ENCODE measurements at places on chromosomes 7 and 10. TPM values are rescaled to one million over a fixed set of nuclear protein-coding genes. Genes with fewer than 3 reads are reported as not detected.

The PRSS37 gene
- not detected for total RNA-seq

The SHH gene
- total RNA-seq: 6.1 TPM

The SHTN1 gene
- total RNA-seq: 11.7 TPM

DNA sequence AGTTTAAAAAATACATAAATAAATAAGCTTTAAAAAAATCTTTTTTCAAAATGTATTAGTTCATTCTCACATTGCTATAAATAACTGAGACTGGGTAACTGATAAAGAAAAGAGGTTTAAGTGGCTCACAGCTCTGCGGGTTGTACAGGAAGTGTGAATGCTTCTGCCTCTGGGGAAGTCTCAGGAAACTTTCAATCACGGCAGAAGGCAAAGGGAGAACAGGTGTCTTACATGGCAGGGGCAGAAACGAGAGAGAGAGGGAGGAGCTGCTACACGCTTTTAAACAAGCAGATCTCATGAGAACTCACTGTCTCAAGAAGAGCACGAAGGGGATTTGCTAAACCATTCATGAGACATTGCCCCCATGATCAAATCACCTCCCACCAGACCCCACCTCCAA lies 114.6 kb downstream of the DNAJC1 start:
- DNase-seq: no peak
- no peak overlapping the region for H3K4me3 ChIP-seq
- H3K4me1 ChIP-seq: no peaks in the 10 kb centered on the region
- H3K27me3 ChIP-seq: no peaks in the 10 kb centered on the region
- H3K36me3 ChIP-seq: no peaks in the 10 kb centered on the region

GRCh38 chr7:26723129-26723528 lies 141.3 kb downstream of the SKAP2 start:
- no peak overlapping the region for H3K4me3 ChIP-seq
- no peak for DNase-seq
- H3K27me3 ChIP-seq: no peaks in the 10 kb centered on the region

GRCh38 chr10:106980495-106981451 lies 183.7 kb downstream of the SORCS1 start:
- no peak overlapping the region for H3K4me3 ChIP-seq
- H3K27me3 ChIP-seq: no peaks in the 10 kb centered on the region
- no peak for DNase-seq
- no peak overlapping the region for H3K27ac ChIP-seq
- H3K4me1 ChIP-seq: peaks cover 3% of the 10 kb centered on the region

DNA sequence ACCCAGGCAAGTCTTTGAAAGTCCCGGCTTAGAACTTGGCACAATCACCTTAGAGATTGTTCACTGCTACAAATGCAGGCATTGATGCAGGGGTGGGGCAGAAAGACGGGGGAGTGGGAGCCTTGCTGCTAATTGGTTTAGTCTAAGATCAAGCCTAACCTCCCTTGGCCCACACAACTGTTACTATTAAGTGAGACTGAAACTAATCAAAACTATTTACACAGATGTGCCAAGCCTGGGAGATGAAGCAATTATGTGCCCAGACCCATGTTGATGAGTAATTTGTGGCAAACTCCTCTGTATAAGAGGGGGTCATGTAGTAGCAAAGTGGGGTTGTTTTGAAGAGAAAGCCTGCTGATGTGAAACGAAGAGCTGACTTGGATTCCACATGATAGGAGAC lies 178.2 kb upstream of the ITGB1 start:
- H3K36me3 ChIP-seq: no peaks in the 10 kb centered on the region
- no peaks in the 10 kb centered on the region for H3K4me1 ChIP-seq
- no peaks in the 10 kb centered on the region for H3K27me3 ChIP-seq
- H3K27ac ChIP-seq: no peak overlapping the region
- no peak overlapping the region for H3K4me3 ChIP-seq

DNA sequence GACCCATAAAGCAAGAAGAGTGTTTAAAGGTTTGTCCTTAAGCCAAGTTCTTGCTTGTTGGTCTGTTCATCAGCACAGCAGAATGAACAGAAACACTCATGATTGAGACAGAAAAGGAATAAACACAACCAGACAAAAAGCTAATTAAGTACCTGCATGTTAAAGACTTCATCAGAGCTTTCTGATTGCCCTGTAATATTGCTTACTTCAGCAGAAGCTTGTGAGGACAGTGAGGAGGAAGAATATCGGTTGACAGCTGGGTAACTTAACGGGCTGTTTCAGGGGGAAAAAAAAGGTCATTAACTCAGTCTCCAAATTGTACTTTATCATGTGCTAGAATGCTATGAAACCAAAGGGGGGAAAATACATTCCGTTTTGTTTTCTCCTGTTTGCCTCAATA lies 178.7 kb upstream of the IMMP2L start:
- H3K27me3 ChIP-seq: no peaks in the 10 kb centered on the region
- no peak for DNase-seq
- H3K27ac ChIP-seq: no peak overlapping the region

DNA sequence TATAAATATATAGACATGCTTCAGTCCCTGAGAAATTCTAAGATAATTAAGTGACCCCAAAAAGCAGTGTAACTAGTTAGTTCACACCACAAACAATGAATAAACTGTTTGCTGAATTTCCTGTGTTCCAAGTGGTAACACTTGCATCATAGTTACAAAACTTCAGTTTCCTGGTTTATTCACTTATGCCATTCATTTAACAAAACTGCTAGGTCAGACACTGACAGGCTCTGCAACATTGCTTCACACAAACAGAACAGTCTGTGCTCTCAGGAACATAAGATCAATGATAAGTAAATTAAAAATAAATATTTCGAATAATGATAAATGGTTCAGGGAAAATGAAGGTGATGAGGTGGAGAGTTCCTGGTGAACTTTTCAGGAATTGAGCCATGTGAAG lies 133.3 kb upstream of the NAMPT start:
- no peaks in the 10 kb centered on the region for H3K27me3 ChIP-seq
- peaks cover 4% of the 10 kb centered on the region for H3K4me1 ChIP-seq
- no peaks in the 10 kb centered on the region for H3K36me3 ChIP-seq
- no peak overlapping the region for H3K4me3 ChIP-seq

GRCh38 chr7:29946428-29947186 lies 43.0 kb downstream of the SCRN1 start:
- no peak for DNase-seq
- no peaks in the 10 kb centered on the region for H3K4me1 ChIP-seq
- no peaks in the 10 kb centered on the region for H3K27me3 ChIP-seq

- H3K4me1 ChIP-seq: no peaks in the 10 kb centered on the region
- H3K27me3 ChIP-seq: no peaks in the 10 kb centered on the region
- no peak for DNase-seq
These were observed 93.2 kb downstream of the REEP3 start for GRCh38 chr10:63614371-63614891.

DNA sequence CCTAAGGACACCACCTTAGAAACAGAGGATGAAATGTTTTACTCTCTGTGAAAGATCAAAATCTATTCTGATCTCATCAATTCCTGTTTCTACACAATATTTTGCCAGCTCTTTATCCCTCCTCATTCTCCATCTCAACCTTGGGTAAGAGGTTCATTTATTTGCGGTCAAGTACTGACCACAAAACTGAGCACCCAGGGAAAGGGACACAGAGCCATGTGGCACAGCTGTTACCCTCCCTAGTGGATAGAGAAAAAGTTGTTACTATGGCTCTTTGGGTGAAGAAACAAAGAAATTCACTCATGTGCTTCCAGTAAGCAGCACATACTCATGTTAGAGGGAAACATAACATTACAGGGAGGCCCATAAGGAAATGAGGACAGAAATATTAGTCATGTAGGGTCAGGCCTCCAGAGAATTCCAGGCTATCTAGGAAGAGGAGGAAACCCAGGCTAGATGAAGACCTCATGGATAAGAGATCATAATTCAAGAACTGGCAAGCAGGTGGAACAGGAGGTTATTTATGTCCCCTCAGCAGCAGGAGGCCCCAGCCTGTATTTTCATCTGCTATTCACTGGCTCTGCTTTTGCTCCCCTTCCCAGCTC lies 114.5 kb downstream of the ATE1 start:
- no peak overlapping the region for H3K27ac ChIP-seq
- no peaks in the 10 kb centered on the region for H3K27me3 ChIP-seq
- DNase-seq: no peak
- no peak overlapping the region for H3K4me3 ChIP-seq

DNA sequence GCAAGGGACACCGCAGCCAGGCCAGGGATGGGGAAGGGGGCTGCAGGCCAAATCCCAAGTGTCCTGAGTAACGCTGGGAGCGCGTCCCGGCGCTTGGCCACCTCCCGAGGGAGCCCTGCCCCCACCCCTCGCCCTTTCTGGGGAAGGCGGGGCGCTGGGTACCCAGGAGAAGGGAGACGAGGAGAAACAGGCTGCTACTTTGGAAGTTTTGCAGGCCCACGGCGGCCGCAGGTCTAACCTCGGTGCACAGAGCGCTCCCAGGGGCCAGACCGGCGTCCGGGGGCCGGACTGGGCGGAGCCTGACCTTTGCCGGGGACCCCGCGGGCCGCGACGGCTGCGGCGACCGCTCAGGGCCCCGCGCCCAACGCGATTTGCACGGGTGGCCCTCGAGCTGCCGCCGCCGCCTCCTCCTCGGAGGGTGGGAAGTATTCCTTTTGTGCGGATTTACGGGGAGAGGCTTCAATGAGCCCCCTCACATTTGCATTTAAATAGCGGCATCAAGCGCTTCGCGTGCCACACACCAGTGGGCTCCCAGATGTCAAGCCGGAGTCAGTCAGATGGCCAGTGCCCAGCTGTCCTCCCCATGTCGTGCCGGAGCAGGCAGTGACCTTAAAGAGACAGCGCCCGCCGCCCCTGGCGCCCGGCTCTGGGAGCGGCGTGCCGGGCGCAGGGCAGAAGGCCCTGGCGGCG lies 3.0 kb upstream of the EBF3 start:
- no peak overlapping the region for H3K4me3 ChIP-seq
- no peaks in the 10 kb centered on the region for H3K36me3 ChIP-seq
- H3K27me3 ChIP-seq: peaks cover 4% of the 10 kb centered on the region
- H3K4me1 ChIP-seq: peaks cover 39% of the 10 kb centered on the region
- DNase-seq: no peak

GRCh38 chr10:25933653-25934608 lies at the start of gene MYO3A:
Gene MYO3A (plus strand): TSS chr10:25934229. CDS start chr10:25952111, 17,882 bp downstream.
- peaks cover 4% of the 10 kb centered on the region for H3K4me1 ChIP-seq
- H3K27ac ChIP-seq: no peak within 1 kb of the TSS
- no peaks in the 10 kb centered on the region for H3K36me3 ChIP-seq
- peak within 1 kb of the TSS; percentile 40 for H3K4me3 ChIP-seq

DNA sequence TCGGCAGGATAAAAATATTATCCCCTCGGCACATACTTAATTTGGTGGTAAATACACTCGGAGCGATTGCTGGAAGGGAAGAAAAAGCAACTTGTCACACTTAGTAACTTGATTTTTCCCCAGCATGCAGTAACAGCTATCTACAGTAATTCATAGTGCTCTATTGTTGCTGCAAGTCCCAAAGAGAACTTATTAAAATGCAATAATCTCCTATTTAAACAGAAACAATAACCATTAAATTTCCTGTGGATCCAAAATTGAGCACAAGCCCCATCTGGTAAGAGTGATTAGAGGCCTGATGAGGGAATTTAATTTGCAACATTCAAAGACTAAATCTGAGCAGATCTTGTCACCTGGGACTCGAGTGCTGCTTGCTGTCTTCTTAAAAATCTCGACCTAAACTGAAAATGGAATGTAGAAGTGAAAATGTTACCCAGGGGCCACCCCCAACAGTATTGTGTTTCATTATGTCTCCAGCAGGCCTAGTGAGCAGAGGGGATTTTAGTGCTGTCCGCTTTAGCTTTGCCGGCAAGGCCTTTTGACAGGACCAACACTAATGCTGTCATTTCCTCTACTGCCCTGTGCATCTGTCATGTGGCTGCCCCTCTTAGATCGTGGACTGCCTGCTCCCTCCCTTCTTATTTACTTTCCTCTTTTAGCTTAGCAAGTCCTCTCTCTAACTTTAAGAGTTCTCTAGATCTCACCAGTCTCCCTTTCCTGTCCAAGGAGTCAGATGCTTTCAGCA lies 639.7 kb downstream of the AUTS2 start:
- no peaks in the 10 kb centered on the region for H3K4me1 ChIP-seq
- no peak for DNase-seq
- no peak overlapping the region for H3K27ac ChIP-seq
- H3K27me3 ChIP-seq: no peaks in the 10 kb centered on the region
- H3K4me3 ChIP-seq: no peak overlapping the region
